ENCODE measurements at places on chromosomes 13 and 19. TPM values are rescaled to one million over a fixed set of nuclear protein-coding genes. Genes with fewer than 3 reads are reported as not detected.

Gene PCSK4
- 0.58 TPM for total RNA-seq

Gene GNG7
- not detected for total RNA-seq

- no peaks in the 10 kb centered on the region for H3K4me1 ChIP-seq
- no peaks in the 10 kb centered on the region for H3K36me3 ChIP-seq
- H3K27me3 ChIP-seq: peaks cover 11% of the 10 kb centered on the region
- no peak overlapping the region for H3K27ac ChIP-seq
- DNase-seq: no peak
Measured at GRCh38 chr13:27496006-27496405, 45.6 kb upstream of the MTIF3 start.

GRCh38 chr13:76512721-76513145 lies 373.5 kb downstream of the KCTD12 start:
- no peak overlapping the region for H3K27ac ChIP-seq
- peak; percentile 14 for DNase-seq
- peaks cover 13% of the 10 kb centered on the region for H3K4me1 ChIP-seq
- H3K36me3 ChIP-seq: no peaks in the 10 kb centered on the region
- H3K27me3 ChIP-seq: no peaks in the 10 kb centered on the region

- H3K27ac ChIP-seq: no peak overlapping the region
- H3K4me3 ChIP-seq: no peak overlapping the region
- H3K36me3 ChIP-seq: no peaks in the 10 kb centered on the region
- no peaks in the 10 kb centered on the region for H3K27me3 ChIP-seq
Measured at GRCh38 chr13:92951273-92951890, 275.2 kb upstream of the GPC6 start.

- no peaks in the 10 kb centered on the region for H3K27me3 ChIP-seq
- no peak for DNase-seq
- no peaks in the 10 kb centered on the region for H3K4me1 ChIP-seq
- H3K36me3 ChIP-seq: no peaks in the 10 kb centered on the region
- no peak overlapping the region for H3K4me3 ChIP-seq
Measured at GRCh38 chr13:105611424-105611823, 924.0 kb downstream of the EFNB2 start.

- no peak overlapping the region for H3K27ac ChIP-seq
- no peaks in the 10 kb centered on the region for H3K36me3 ChIP-seq
- DNase-seq: no peak
- H3K27me3 ChIP-seq: 0 out of 2 replicates have a peak, but pooled peaks cover 5% of the 10 kb centered on the region
- H3K4me1 ChIP-seq: no peaks in the 10 kb centered on the region
- H3K4me3 ChIP-seq: no peak overlapping the region
Measured at GRCh38 chr19:14310055-14310454, 71.2 kb upstream of the ADGRE5 start.

Gene CGB8
- total RNA-seq: not detected

- H3K4me1 ChIP-seq: no peaks in the 10 kb centered on the region
- no peaks in the 10 kb centered on the region for H3K27me3 ChIP-seq
- DNase-seq: no peak
- no peak overlapping the region for H3K27ac ChIP-seq
- H3K4me3 ChIP-seq: no peak overlapping the region
Measured at GRCh38 chr13:22134261-22134660, 463.4 kb downstream of the FGF9 start.

DNA sequence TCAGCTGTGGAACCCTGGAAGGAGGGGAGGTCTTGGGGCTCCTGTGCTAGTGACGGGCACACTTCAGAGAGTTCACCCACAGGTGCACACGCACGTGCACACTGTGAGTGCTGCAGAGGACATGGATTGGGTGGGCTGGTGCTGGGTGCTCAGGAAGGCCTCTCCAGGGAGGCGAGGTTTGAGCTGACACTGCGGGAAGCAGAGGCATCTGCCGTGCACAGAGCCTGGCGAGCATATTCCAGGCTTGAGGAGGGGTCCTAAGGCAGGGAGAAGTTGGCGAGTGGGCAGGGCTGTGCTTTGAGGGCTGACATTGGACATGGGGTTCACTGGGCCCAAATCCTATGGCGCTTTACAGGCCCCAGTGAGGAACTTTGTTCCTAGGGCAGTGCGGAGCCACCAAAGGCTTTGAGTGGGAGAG lies 25.6 kb downstream of the CCDC8 start:
- no peak overlapping the region for H3K27ac ChIP-seq
- DNase-seq: no peak
- no peaks in the 10 kb centered on the region for H3K4me1 ChIP-seq
- H3K27me3 ChIP-seq: no peaks in the 10 kb centered on the region
- peaks cover 69% of the 10 kb centered on the region for H3K36me3 ChIP-seq

DNA sequence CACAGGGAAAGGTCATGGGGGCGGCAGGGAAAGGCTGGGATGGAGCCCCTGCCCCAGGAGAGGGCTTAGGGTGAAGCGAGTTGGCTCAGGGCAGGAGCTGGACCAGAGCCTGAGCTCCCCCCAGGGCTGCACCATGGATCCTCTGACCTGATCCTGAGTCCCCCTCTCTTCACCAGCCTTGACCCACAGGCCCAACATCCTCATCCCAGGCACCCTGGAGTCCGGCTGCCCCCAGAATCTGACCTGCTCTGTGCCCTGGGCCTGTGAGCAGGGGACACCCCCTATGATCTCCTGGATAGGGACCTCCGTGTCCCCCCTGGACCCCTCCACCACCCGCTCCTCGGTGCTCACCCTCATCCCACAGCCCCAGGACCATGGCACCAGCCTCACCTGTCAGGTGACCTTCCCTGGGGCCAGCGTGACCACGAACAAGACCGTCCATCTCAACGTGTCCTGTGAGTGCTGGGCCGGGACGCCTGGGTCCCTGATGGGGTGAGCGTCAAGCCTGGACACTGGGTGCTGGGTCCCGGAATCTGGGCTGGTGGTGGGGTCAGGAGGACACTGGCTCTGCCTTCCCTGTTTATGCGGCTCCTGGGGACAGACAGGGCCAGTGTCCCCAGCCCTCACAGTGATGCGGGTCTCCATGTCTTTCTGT lies 842 bp downstream of the SIGLEC9 start:
- no peaks in the 10 kb centered on the region for H3K36me3 ChIP-seq
- H3K27ac ChIP-seq: no peak overlapping the region

All from SJCRH30 (cell line).